ENCODE measurements at places on chromosomes 3 and 15.

GRCh38 chr3:90015688-90016356, 908.4 kb downstream of the EPHA3 start:
- no peak for DNase-seq

GRCh38 chr15:81327516-81327915, 3.6 kb upstream of the STARD5 start:
- no peak for DNase-seq

- DNase-seq = no peak
These were observed 191.2 kb upstream of the ARPP21 start for GRCh38 chr3:35448121-35448520.

GRCh38 chr15:55618387-55618786, 30.2 kb upstream of the PYGO1 start:
- no peak for DNase-seq

DNA sequence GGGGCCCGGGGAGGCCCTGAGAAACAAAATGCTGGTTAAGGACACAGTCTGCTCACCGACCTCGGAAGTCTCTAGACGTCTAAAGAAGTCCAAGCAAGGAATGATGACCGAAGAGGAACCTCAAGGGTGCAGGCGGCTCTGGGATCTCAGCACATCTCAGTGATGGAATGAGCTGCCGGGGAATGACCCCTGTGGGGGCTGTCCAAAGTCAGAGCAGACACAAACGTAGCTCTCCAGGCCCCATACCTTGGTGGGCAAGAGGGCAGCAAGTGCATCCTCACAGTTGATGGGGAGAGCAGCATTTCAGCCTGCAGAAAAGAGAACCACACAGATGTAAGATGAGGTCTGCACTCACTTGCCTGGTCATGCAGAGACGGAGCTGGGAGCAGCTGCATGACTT, 129.1 kb downstream of the IGF1R start:
- no peak for DNase-seq

DNA sequence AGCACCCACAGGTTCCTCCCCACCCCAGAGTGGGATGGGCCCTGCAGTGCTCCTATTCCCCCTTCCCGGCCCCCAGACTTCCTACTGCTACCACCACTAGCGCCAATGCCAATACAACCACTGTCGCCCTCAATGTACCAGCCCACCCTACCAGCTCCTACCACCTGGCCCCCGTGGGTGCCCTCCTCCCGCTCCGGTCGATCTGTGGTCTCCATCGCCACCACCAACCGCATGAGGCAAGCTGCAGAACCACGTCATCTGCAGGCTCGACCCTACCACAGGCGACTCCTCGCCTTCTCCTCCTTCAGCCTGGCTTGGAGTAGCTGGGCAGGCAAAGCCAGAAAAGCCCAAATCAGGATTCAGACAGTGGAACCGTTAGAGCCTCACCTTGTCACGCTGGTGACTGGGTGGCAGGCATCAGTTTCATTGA, 179.3 kb downstream of the POTEB3 start:
- DNase-seq = no peak

- DNase-seq = no peak
These were observed 17.5 kb downstream of the IL1RAP start for GRCh38 chr3:190531406-190531805.
